NCI-H146 (cell line): ENCODE measurements at places on chromosomes 6 and 20.

- DNase-seq = no peak
Measured at GRCh38 chr6:106184629-106185028, 98.5 kb downstream of the PRDM1 start.

DNA sequence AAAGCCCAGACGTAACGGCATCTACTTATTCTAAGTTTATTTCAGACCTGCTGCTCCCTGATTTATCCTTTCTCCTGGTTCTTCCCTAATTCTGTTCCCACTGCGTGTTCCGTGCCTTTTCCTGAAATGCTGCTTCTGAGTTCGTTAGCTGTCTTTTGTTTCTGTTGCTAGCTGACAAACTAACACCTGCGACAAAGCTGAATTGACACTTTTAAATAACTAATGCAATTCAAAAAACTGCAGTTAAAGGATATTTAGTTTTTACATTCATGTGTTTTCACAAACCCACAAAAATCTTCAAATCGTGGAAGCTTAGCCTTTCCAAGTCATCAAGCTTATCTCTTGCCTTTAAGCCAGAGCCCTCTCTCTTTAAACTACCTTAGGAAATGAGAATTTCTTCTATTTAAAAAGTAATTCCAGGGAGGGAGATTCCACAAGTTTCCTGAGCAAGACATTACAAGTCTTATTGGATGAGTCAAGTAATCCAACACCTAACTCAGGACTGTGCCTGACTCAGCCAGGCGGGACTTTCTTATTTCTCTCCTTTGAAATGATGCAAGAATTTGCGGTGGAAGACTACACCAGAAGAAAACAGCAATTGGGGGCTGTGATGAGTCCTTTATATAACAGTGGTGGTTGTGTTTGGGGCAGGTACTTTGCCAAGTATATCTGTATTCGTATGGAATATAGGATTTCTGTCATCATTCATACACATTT, 6.3 kb downstream of the ADTRP start:
- no peak for DNase-seq

DNA sequence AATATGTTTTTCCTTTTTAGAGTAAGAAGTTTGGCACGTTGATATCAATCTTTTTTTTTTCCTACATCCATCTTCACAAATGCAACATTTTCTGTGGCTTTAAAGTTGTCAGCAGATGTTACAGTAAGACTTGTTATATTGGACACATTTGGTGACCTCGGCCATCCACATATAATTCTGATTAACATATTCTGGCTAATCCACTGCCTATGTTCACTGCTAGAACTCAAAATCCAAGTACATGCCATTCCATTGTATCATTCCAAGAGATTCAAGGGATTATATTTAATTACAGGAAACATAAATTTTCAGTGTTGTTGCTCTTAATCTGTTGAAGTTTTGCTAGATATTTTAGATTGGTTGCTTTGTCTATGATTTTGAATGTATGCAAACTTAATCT, 367.6 kb downstream of the TENT5A start:
- no peak for DNase-seq

- no peak for DNase-seq
Measured at GRCh38 chr20:38854654-38855066, 49.2 kb downstream of the PPP1R16B start.

DNA sequence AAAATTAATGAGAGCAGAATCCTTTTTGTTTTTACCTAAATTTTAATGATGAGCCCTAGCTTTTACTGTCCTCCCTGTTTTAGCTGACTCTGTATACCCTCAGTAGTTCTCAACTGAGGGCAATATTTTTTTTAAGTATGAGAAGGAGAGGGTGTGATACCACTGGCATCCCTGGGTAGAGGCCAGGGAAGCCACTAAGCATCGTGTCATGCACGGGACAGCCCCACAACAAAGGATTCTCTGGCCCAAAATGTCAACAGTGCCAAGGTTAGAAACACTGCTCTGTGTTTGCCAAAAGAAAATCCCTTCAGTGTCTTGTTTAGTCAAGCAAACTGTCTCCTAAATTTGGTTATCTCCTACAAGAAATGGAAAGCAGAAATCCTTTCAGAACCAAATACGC, 210.4 kb downstream of the KCNQ5 start:
- no peak for DNase-seq

DNA sequence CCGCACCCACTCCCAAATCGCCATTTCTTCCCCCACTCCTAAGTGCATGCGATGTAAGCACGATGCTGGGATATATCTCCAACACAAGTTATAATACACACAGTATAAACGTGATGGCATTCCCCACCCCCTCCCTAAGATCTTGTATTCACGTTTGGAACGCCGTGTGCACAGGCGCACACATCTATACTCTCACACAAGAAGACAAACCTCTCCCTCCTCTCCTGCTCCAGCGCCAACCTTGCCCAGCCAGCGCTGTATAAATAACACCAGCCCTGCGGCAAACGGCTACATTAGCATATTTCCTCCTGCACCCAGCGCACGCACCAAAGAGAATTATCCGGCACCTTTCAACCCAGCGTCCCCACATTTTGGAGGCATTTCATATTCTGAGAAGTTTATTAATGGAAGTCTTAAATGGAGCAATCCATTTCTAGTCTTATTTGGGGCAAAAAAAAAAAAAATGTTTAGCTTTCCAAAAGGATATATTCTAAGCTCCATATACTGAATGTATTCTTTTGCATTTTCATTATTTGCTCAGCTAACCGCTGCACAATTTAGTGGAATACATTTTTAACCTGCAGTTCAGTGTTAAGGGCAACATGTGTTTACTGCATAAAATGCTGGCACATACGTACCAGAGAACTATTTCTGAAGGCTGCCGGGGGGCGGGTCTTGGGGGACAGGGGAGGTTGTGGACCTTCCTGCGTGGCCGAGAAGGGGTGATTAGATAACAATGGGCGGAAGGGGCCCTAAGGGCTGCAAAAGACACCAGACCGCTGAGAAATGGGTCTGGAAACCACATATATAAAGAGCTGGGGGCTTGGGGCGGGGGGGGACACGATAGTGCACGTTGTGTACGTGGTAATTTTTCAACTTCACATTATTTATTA, 1.1 kb upstream of the SLC22A23 start:
- DNase-seq = peak; percentile 86

DNA sequence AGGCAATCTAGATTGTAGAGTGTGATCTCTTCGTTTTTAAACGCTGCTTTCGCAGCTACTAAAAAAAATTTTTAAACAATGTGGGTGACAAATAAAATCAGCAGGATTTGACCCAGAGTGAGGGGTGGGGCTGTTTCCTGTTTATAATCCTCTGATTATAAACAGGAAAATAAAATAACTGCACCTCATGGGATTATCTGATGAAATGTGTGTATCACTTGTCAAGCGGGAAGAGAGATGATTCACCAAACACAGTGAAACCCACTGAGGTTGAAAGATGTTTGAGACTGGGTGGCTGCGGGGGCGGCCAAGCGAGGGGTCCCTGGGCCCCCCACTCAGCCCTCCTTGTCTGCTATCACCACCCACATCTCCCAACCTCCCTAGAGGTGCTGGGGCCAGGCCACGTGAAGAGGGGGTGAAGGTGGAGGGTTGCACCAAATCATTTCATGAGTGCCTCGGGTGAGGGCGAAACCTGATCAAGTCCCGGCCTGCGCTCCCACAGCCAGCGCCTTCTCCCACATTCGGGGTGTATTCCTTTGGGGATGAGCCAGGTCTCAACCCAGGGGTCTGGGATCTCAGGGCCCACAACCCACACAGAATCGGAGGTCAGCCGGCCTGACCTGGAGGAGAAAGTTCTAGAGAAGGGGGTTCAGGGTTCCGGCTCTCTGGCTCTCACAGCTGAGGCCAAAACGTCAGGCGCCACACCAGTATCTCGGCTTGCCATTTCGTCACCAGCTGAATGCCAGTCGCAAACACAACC, 212.5 kb downstream of the BMP7 start:
- DNase-seq = no peak

DNA sequence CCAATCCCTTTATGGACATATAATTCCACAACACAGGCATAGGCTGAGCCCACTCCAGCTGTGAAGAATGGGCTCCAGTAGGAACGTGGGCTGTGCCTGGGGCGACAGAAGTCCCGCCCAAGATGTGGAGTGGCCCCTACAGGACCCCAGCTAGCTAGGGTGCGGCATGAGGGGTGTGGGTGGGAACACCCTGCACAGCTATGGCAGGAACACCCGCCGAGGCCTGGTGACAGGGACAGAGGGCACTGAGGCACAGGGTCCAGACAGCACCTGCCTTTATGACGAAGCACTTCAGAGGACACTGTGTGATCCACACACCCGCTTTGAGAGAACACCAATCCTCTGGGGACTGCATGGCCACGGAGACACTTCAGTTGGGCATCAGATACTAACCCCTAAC, 28.2 kb upstream of the TCFL5 start:
- DNase-seq = no peak

GRCh38 chr6:8743170-8743745, 307.9 kb upstream of the SLC35B3 start:
- DNase-seq = no peak

GRCh38 chr6:82775361-82775760, 290.3 kb downstream of the UBE3D start:
- DNase-seq = no peak

- no peak for DNase-seq
Measured at GRCh38 chr20:63456429-63457284, 15.8 kb downstream of the KCNQ2 start.

DNA sequence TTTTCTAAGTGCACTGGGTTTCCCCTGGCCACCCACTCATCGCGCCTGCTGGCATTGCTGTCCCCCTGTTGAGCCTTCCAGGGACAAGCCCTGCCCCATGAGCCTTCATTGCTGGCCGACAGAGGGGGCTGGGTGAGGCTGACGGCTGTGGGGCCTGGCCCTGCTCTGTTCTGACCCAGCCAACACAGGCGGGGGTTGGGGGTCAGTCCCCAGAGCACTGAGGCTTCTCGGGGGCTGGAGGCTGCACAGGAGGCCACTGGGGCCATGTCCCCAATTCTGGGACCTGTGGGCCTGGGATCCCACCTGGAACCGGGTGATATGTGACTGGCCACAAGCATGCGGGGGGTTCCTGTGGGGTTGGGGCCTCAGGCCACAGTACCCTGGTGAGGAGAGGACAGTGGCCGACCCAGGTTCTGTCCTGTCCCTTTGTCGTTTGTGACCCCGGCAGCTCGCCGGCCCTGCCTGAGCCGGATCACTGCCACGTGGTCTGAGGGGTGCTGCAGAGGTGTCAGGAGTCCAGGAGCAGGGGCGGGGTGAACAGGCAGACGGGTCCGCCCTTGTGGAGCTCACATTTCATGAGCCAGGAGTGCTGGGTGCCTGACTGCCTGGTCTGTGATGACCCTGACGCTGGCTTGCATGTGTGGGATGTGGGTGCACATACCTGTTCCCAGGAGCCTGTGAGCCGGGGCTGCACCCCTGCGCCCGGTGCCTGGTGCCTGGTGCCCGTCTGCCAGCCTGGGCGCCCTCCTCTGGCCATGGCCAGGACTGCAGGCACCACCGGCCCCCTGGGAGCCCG, 2.1 kb upstream of the COL20A1 start:
- DNase-seq = no peak

DNA sequence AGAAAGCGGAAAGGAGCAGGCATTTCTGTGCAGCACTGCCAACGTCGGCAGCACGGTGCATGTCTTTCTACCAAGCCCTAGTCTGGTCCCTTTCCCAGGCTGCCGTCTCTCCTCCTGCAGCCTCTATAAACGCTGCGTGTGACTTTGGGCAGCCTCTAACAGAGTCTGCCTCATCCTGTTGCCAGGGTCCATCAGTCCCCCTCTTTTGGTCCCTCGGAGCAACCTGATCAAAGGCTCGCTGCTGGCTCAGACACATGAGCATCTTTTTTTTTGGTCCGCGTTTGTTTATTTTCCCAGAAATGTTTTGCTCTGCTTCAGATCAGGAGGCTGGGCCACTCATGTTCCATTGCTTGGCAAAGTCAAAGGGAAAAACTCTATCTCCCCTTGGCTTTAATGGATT, 166.8 kb upstream of the CST7 start:
- DNase-seq = no peak

GRCh38 chr6:162068340-162068739, 659.2 kb downstream of the PRKN start:
- no peak for DNase-seq

DNA sequence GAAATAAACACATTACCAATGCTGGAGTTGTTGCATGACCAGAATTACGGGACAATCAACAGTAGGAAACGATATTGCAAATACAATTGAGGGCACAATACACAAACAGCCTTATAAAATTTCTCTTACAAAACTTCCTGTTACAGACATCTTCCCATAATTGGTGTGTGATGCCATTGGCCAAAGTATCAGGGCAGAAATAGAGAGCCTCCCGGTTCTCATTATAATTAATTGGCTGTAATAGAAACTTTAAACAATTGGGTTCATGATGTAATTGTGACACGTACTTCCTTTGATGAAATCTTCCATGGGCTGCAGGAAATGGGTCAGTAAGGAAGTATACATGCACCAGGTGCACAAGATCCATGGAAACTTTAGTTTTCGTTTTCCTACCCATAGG, 40.3 kb upstream of the RALGAPA2 start:
- no peak for DNase-seq

- DNase-seq = no peak
Measured at GRCh38 chr6:33746036-33746600, 587 bp downstream of the IP6K3 start.

DNA sequence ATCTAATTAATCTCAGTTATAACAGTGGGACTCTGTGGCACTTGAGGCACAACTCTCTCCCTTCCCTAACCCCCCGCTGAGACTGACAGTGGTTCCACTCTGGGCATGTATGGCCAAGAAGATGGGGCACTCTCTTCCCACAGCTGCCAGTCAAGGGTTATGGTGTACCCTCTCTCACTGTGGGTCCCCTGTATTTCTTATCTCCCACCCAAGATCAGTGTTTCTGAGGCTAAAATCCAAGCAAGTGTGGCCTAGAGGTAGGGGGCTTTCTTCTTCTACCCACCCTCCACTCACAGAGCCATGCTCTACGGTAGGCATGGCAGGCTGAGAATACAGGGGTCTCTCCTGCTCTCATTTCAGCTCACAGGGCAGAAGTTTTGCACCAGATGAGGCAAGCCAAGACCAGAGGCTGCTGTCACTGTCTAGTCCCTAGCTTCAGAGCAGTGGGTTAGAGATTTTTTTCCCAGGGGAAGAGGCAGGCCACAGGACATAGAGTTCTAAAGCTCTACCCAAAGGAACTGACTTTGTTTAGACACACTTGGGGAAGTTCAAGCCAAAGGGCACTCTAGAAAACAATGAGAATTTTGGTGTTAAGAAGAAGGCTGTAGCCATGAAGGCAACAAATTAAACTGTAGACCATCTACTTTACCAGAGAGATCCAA, 31.7 kb upstream of the HINT3 start:
- no peak for DNase-seq

- no peak for DNase-seq
Measured at GRCh38 chr6:37287519-37288157, 29.7 kb upstream of the TMEM217 start.
